Stimulated activated CD8-positive, alpha-beta memory T cell treated with anti-CD3 and anti-CD28 coated beads, Interleukin-2, amount 100 ng/mL, for 1 hour (primary cell): ENCODE measurements at places on chromosomes 2 and 18.

- DNase-seq, result no peak
Measured at GRCh38 chr2:86253424-86253823, 54.2 kb downstream of the MRPL35 start.

DNA sequence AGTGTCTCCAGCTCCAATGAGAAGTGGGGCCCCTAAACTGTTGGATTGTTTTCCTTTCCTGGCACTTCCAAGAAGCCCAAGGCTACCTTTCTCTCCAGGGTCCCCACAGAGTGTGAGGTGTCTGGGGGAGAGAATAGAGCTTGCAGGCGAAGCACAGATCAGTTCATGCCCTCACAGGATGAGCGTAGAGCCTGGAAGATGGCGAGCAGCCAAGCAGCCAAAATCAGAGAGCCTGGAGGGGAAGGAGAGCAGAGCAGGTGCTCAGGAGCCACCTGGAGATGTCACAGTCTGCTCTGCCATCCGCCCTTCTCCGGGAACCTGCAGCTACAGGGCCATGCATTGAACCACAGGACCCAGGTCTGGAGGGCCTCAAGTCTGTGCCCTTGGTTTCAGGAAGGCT is 54.7 kb upstream of the TCF7L1 start:
- DNase-seq, result no peak

- no peak for DNase-seq
Measured at GRCh38 chr18:12598181-12598930, 59.6 kb downstream of the SPIRE1 start.

DNA sequence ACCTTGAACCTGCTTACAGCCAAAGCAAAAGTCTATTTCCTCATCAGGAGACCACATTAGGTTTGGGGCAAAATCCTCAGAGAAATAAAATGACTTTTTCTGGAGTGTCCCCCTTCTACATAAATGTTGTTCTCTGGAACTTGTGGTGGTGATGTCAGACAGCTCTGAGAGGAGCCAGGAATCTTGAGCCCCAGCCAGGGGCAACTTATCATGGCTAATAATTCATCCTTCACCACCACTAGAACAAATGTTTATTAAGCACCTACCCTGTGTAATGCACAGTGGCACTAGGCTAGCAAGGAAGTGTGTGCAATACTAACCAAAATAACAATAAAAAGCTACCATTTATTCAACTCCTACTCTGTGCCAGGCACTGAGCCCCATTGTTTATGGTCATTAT is 9.0 kb upstream of the BMP10 start:
- DNase-seq, result no peak

- no peak for DNase-seq
Measured at GRCh38 chr2:26454561-26455001, 23.3 kb downstream of the OTOF start.

DNA sequence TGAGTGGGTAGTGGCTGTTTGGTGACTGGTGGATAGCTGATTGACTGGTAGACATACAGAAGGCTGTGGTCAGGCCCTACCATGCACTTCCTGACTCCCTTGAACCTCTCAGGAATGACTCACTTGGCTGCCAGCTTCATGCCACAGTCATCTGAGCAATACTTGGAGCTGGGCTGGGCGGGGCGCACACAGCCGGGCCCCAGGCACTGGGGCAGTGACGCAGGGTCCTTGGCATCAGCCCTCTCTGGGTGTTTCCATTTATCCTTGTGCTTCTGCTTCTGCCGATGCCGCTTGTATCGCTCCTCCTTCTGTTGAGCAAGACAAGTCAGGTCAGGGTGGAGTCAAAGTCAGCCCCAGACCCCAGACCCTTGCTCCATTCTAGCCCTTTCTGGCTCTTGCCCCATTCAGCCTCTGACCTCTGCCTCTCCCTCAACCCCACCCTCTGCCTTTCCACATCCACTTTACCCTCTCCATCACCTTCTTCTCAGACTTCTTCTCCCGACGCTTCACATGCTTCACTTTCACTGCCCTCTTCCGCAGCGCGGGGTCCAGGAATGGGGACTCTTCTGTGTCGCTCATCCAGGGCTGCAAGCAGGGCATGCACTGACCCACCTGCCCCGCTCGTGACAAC is 3.0 kb upstream of the MBD1 start:
- no peak for DNase-seq

DNA sequence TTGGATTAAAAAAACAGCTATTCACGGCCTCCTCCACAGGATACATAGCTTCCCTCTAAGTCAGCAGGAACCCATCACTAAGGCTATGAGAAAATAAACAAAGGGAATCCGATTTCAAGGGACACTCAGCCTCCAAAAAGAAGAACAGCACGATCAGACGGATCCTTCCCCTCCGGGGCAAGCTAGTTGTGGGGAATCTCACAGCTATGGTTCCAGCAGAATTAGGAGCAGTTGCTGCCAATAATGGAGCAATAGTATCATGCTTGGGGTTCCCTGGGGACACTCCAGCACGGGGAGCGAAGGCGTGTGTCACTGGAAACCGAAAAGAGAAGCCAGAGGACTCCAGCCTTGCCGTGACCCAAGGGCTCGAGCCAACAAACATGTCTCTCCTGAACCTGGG is 163.1 kb downstream of the TTC32 start:
- no peak for DNase-seq
